ENCODE measurements at places on chromosomes 3 and 15.

GRCh38 chr3:187567021-187567420 is 103.2 kb downstream of the SST start:
- no peak for DNase-seq

DNA sequence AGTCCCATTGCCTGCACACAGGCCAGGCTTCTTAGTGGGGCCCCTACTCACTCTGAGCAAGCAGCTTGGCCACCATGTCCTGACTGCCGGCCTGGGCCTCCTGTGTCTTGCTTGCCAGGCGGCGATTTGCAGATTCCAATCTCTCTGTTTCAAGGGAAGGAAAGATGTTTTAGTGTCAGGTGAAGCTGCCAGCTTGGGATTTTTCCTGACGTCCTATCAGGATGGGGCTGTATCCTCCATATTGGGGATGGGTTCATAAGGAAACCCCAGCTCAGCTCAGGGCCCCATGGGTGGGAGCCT is 8.5 kb downstream of the AMOTL2 start:
- no peak for DNase-seq

GRCh38 chr3:76065964-76066363 is 280.6 kb upstream of the ZNF717 start:
- no peak for DNase-seq

GRCh38 chr15:63996794-63997357 is 49.4 kb downstream of the DAPK2 start:
- DNase-seq = no peak

- DNase-seq = no peak
Measured at GRCh38 chr3:43950775-43951174, 260.0 kb downstream of the ABHD5 start.

DNA sequence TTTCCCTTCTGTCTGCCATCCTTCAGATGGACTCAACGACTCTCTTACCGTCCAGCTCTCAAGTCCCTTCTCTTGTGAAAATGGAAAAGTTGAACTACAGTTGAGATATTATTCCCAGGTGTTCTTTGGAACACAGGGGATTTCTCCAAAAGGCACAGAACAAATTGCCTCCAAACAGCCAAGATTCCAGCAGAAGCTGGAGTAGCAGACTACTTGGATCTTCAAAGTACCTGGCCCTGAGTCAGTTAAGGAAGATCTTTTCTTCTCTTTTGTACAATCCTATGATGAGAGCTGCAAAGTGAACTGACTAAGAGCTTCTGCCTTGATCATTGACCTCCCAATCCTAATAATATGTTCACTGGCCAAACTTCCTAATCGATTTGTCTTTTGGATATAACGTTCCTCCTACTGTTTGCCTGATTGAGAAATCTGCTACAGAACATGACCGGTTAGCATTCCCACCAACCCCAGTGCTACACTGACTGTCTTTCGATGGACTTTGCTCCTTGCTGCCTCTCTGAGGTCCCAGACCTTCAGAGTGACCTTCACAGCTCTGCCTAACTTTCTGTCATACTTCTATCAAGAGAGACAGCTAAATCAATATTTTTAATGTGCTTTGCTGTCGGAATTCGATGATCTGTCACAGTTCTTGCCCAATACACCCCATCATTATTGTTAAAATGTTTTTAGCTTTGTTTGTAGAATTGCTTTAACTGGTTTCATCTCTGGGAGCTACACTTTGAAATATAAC is 21.9 kb downstream of the PAQR9 start:
- DNase-seq = no peak

Measured in T-helper 9 cell (primary cell).